ENCODE measurements at places on chromosomes 16 and 17.

GRCh38 chr17:16013943-16014407 lies 14.4 kb downstream of the TTC19 start:
- peak; percentile 74 for DNase-seq

DNA sequence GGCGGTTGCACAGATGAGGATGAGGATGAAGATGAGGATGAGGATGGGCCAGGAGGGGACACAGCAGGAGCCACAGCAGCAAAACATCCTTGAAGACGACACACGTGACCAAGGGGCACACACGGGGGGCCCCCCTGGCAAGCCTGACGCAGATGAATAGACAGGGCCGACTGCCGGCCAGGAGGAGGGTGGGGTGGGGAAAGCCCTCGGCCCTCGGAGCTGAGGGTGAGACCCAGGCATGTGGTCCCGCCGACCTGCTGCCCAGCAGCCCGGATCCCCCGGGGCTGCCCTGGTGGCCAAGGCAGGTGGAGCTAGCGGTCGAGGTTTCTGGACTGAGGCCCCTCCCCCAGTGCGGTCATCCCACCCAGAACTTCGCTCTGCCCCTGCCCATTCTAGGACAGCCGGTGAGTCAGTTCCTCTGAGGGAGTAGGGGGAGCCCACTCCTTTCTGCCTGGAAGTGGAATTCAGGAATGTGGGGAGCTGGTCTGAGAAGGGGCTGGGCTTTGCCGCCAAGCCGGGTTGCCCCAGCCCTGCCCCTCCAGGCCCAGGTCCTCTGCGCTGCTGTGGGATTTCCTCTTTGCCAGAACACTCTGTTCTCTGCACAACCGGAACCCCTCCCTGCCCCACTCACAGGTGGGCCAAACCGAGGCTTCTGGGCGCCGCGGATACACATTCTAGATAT lies 9.9 kb downstream of the CYGB start:
- peak; percentile 93 for DNase-seq

GRCh38 chr16:85359147-85359822 lies 247.0 kb upstream of the CIBAR2 start:
- DNase-seq: peak; percentile 52

GRCh38 chr16:88597856-88598491 lies 27.8 kb downstream of the ZC3H18 start:
- no peak for DNase-seq

DNA sequence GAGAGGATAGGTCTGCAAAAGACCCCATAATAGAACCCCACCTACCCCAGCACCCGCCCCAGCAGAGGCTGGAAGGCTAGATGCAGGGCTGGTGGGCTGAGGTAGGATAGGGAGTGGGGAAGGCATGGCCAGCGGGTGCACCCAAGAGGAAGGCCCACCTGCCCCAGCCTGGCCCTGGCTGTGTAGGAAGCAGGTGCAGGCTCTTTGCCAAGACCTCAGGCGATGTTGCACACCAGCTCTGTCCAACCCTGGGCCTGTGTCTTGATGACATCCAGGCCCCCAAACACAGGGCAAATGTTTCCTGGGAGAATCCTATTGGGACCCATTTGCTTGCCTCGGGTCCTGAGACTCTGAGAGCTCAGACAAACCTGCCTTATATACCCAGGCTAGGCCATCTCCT lies 12.2 kb downstream of the UNC119 start:
- DNase-seq: no peak

DNA sequence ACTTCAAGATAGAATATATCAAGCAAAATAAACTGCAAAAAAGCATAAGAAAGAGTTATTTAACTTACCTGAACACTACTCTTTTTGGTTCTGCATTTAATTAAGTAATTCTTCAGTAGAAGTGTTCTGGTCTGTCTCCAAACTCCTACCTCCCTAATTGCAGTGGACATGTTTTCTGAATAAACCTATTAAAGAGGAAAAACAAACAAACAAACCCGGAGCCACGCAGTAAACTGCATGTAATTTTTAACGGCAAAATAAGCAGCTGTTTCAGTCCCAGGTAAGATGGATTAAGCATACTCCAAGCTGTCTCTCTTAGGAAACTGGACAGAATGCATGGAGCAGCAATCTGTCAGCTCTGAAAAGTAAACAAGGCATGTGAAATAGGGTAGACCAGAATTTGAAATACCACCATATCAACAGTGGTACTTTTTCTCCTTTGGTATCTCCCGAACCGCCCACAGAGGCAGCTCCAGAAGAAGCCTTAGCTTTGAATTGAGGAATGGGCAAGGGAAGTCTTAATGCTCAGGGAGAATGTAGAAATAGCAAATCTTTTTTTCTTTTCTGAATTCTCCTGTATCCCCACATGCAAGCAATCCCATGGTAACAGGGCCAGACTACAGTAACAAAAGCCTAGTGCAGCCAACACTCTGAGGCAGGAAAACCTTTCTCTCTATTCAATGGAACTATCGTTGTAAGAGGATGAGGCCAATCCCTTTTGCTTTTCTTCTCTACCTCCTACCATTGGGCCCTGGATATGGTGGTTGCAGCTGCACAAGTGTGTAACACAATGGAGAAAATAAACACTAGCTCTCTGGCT lies 12.5 kb downstream of the ABCA5 start:
- DNase-seq: no peak

DNA sequence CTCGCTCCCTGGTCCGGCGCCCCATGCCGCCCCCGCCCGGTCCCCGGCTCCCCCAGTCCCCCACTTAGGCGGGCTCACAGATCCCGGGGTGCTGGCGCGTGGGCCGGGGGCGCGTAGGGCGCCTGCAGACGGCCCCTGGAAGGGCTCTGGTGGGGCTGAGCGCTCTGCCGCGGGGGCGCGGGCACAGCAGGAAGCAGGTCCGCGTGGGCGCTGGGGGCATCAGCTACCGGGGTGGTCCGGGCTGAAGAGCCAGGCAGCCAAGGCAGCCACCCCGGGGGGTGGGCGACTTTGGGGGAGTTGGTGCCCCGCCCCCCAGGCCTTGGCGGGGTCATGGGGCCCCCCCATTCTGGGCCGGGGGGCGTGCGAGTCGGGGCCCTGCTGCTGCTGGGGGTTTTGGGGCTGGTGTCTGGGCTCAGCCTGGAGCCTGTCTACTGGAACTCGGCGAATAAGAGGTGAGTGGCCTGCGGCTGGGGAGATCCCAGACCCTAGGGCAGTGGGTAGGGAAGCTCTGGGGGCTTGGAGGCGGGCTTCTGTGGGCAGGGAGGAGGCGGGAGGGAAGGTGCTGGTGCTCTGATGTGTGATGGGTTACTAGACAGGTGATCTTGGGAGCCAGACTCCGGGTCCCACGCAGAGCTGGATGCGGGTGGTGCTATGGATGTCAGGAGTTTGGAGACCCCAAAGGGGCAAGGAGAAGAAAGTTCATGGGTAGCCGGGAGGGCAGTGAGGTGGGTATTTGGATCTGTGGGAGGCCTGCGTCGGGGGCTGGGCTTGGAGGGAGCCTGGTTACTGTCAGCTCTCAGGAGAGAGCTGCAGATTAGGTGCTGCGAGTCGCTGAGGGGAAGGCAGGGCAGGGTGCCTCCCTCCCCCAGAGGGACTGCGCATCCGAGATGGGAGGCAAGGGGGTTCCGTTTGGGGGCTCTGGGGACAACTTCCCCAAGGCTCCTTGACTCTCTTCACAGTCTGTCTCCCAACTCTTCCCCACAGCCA lies 560 bp downstream of the EFNB3 start:
- no peak for DNase-seq

GRCh38 chr17:70564006-70564620 lies 394.8 kb downstream of the KCNJ2 start:
- DNase-seq: no peak

DNA sequence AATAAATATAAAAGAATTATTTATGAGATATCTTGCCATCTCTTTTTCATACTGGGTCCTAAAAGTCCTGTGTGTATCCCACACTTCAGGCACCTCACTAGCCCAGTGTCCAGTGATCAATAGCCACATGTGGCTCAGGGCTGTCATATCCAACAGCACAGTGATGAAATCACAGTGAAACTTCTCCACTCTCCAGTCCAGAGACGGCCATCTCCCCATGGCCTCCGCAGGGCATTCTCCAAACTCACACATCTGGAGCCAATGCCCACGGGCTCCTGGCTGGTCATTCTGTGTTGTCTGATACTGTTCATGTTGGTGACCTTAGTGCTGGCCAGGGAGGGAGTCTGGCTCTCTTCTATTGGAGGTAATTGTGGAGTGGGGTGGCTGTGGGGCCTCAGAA lies 125.2 kb upstream of the SDK2 start:
- DNase-seq: no peak

GRCh38 chr17:67018471-67019434 lies 25.6 kb upstream of the CACNG1 start:
- DNase-seq: no peak

DNA sequence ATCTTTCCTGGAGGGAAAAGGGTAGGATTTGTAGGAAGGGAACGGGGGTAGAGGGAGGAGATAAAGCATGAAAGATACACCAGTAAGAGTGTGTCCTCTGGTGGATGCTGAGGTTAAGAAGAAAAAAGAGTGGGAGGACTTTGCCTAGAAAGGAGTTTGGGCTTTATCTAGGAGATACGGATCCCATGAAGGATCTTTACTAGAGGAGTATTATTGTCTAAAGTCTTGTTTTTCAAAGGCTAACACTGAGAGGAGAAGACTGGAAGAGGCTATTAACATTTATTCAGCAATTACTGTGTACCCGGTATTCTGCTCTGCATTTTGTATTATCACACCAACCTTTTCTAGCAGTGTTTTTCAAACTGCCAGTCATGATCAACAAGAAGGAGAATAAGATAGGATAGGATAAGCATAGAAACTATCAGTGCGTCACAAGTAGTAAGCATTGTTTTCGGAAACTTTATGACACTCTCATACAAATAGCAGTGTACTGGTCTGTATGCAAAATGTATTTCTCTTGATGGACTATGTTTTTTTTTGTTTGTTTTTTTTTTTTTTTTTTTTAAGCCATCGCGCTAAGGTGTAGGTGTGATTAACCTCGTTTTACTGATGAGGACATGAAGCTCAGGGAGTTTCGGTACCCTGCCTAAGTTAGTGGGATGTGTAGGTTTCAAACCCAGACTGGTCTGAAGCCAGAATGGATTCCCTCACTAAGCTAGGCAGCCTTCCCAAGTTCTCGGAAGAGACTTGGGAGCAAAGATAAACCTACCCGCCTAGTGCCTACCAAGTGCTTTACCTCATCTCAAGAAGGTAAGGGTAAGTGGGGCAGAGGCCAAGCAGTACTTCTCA lies 1.3 kb upstream of the SP2 start:
- no peak for DNase-seq

DNA sequence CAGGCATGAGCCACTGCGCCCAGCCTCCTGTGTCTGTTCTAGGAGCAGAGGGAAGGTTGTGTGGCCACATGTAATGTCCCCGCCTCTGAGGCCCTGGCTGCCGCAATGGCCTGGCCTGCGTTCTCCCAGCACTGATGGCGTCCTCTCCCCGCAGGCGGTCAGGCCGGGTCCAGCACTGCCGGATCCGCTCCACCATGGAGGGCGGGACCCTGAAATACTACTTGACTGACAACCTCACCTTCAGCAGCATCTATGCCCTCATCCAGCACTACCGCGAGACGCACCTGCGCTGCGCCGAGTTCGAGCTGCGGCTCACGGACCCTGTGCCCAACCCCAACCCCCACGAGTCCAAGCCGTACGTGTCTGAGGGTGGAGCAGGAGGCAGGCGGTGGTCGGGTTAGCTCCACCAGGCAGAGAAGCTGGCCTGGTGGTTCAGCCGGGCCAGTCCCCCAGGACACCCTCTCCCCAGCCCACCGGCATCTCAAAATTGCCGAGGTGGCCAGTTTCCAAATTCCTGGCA lies 100.8 kb downstream of the SDR42E1 start:
- no peak for DNase-seq

- DNase-seq: no peak
These were observed 25.2 kb downstream of the TK2 start for GRCh38 chr16:66524601-66525164.

GRCh38 chr17:42078396-42079043 lies 19.8 kb downstream of the ZNF385C start:
- no peak for DNase-seq

- peak; percentile 22 for DNase-seq
These were observed 35.6 kb downstream of the RPA1 start for GRCh38 chr17:1865252-1866037.

DNA sequence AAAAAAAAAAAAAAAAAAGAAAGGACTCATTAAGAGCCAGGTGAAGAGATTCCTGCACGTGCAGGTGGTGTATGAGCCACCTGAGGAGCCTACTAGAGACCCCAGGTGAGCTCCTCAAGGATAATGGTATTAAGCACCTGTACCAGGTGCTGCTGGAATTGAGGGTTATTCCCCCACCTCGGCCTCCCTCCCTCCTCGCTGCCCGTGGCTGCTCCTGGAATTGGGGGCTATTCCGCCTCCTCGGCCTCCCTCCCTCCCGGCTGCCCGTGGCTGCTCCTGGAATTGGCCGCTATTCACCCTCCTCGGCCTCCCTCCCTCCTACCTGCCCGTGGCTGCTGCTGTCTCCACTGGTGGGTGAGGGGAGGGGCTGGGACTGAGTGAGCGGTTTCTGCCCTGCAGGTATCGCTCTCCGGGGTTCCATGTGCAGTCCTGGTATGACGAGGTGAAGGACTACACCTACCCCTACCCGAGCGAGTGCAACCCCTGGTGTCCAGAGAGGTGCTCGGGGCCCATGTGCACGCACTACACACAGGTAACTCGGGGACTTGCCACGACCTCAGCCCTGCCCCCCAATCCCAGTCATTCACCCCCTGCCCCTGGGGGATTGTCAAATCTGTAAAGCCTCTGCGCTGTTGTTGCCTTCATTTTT lies 29.3 kb downstream of the CRISPLD2 start:
- DNase-seq: no peak

DNA sequence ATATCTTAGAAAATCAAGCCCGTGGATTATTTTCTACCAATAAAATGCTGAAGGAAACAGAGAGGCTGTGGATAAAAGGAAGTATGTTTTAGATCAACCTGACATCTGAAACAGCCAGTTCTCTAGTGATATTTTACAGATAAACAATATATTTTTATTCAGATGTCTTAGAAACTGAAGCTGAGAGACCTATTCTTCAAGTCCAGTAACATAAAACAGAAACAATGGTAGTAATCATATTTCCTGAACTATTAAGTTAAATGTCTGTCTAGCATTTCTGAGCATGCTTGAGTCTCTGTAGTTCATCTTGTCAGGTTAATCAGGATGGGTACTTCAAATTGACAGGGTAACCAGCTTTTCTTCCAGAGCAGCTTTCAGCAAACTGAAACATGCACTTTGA lies 449.6 kb upstream of the TOM1L1 start:
- DNase-seq: no peak

- no peak for DNase-seq
These were observed 16.7 kb downstream of the CA5A start for GRCh38 chr16:87919681-87919994.

- no peak for DNase-seq
These were observed 58.9 kb upstream of the ARHGAP44 start for GRCh38 chr17:12730421-12730820.

GRCh38 chr17:651596-651995 lies 63.0 kb downstream of the VPS53 start:
- no peak for DNase-seq

- DNase-seq: no peak
These were observed 131.8 kb downstream of the IRX5 start for GRCh38 chr16:55062442-55062841.

- no peak for DNase-seq
These were observed 41.2 kb upstream of the ADCY9 start for GRCh38 chr16:4157376-4157825.

DNA sequence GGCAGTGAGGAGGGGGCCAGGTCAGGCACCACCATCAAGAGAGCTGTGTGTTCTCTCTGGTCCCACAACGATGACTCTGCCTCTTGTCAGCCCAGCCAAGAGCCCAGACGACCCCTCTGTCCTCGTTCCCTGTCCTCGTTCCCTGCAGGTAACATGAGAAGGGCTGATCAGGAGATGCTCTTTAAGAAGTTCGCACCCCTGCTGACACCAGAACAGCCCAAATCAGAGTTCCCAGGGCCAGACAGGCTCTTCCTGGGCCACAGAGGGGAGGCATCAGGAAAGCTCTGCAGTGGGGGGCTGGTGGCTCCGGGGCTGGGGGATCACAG lies 13.5 kb upstream of the DNAI2 start:
- DNase-seq: no peak
